Amniotic epithelial cell (primary cell): ENCODE measurements at places on chromosomes 5 and 9.

DNA sequence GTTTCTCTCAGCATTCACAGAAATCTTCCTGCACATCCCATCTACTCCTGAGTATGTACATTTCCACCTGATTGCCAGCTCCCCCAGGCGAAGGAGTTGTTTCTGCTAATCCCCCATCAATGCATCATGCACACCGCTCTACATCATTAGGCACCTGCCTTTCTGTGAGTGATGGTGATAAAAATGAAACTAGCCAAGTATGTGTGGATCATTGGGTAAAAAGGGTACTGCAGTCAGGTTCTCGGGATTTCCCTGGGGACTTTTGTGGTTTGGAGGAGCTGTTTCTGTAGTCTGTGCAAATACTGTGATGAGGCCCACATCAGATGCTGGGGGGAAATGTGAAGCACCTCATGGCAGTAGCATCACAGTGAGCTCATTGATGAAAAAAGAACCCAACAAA lies 30.4 kb downstream of the CAMK4 start:
- no peak for DNase-seq

- no peak for DNase-seq
Measured at GRCh38 chr5:72499090-72499489, 8.1 kb downstream of the ZNF366 start.

DNA sequence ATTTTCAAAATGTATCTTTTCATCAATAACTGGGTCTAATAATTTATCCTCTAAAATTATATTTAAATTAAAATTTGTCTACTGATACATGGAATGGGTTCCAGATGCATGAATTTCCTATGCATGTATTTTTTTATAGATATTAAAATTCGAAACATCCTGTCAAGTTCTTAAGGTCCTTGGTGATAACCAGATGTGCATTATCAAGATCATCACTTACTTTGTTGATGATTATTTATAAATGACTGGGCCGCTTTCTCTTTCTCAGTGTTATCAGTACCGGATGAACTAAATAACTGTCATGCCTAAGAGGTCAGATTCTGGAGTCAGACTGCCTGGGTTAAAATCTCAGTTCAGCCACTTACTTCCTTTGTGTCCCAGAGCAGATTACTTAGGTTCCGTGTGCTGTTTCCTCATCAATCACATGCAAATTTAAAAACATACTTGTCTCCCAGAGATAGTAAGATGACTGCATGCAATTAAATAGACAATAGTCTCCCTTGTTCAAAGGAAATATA lies 124.3 kb downstream of the TEX10 start:
- peak; percentile 19 for DNase-seq

- DNase-seq = no peak
Measured at GRCh38 chr9:124456341-124457078, 6.3 kb downstream of the ADGRD2 start.

DNA sequence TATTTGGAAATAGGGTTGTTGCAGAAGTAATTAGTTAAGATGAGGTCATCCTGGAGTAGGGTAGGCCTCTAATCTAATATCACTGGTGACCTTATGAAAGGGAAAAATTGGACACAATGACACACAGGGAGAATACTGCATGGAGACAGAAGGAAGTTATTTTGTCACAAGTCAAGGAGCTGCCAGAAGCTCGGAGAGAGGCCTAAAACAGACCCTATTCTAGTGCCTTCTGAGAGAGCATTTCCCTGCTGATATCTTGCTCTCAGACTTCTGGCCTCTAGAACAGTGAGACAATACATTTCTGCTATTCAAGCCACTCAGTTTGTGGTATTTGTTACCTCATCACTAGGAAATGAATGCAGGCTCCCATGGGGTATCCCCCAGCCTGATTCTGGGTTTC lies 332.9 kb downstream of the CSNK1G3 start:
- peak; percentile 36 for DNase-seq

DNA sequence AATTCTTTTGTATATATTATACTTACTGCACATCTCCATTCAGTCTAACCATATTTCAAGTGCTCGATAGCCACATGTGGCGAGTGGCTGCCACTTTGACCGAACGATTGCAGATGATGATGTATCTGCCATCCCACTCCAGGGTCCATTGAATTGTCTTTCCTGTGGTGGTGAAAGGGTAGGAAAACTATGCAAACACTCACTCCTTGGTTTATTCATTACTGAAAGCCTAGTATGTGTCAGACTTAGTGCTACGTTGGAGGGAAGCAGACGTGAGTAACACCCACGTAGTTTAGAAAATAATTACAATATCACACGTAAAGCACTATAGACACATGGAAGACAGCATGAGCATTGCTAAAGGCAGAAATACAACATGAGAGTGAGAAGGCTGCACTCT lies 353.7 kb downstream of the CSNK1G3 start:
- no peak for DNase-seq

DNA sequence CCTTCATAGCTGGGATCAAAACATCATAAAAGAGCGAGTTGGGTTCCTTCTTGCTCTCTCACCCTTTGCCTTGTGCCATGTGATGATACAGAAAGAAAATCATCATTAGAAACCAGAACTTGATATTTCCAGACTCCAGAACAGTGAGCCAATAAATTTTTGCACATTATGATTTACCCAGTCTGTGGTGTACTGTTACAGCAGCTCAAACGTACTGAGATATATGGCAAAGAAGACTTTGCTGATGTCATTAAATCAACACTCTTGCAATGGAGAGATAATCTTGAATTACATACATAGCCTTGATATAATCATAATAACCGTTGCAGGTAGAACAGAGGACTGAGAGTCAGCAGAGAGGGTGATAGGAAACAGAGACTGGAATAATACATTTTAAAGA lies 1271.6 kb downstream of the CDH12 start:
- DNase-seq = no peak

- no peak for DNase-seq
Measured at GRCh38 chr5:83956386-83956785, 235.7 kb upstream of the HAPLN1 start.

DNA sequence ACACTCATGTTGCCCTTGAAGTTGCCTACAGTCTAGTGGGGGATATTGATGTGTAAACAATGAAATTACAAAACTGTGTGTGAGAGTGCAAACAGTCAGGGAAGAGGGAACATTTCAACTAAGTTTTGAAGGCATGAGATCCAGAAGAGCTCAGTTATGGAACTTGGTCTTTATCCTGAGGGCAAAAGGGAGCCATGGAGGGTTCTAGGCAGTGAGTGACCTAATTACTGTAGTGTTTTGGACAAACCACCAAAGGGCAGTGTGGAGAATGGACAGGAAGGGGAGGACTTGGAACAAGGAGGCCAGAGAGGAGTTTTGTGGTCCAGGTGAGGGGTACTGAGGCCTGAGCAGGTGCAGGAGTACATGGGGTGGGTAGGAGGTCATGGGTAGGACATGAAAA lies 143.7 kb upstream of the SMIM23 start:
- no peak for DNase-seq

DNA sequence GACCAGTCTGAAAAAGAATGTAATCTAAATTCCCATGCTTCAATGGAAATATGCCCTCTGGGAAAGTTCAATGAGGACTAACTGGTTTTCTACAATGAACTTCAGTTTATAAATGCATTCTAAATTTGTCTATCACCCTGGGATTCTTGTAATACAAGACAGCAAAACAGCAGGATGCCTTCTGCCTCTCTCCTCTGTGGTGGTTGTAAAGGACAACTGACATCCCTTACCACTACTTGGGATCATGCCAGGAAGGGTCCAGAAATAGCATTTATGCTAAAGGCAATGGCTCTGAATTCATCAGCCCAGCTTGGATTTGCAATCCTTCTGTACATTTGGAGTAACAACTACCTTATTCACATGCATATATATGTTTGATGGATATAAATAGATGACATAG lies 97.3 kb upstream of the ADAMTS16 start:
- DNase-seq = no peak

GRCh38 chr5:164206196-164206595 lies 700.8 kb downstream of the MAT2B start:
- DNase-seq = no peak

DNA sequence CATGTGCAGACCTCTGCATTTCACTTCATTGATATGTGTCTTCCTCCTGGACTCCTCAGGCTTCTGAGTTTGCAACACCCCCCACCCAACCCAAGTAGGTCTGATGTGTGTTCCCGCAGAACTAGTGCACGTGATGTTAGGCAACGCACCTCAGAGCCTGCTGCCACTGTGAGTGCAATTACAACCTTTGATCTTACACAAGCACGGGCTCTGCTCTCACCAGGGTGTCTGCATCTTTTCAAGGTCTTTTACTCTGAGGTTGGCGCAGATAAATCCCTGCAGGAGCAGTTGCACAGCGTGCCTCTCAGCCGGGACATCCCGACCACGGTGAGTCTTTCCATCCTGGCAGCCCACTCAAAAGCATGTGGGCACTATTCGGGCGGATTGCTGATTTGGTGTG lies 80.1 kb downstream of the EGFLAM start:
- peak; percentile 27 for DNase-seq

- DNase-seq = no peak
Measured at GRCh38 chr9:107872457-107873192, 383.1 kb upstream of the KLF4 start.

- no peak for DNase-seq
Measured at GRCh38 chr9:2767800-2768677, 50.7 kb downstream of the KCNV2 start.

DNA sequence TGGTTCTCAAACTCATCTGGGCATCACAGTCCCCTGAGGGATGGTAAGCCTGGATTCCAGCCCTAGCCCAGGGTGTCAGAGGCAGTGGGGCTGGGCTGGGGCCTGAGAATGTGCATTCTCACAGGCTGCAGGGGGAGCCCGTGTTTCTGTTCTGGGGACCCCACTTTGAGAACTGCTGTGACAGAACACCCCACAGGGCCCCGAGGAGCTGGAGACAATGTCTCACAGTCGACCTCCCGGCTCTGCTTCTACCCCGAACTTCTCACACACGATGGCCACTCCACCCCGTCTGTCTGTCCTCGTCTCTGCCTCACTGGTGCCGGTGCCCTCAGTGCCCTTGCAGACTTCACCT lies 130.0 kb downstream of the CACNA1B start:
- DNase-seq = no peak

- DNase-seq = no peak
Measured at GRCh38 chr5:175695161-175696126, 37.6 kb downstream of the HRH2 start.

- no peak for DNase-seq
Measured at GRCh38 chr5:14458414-14458813, 123.2 kb upstream of the OTULINL start.

DNA sequence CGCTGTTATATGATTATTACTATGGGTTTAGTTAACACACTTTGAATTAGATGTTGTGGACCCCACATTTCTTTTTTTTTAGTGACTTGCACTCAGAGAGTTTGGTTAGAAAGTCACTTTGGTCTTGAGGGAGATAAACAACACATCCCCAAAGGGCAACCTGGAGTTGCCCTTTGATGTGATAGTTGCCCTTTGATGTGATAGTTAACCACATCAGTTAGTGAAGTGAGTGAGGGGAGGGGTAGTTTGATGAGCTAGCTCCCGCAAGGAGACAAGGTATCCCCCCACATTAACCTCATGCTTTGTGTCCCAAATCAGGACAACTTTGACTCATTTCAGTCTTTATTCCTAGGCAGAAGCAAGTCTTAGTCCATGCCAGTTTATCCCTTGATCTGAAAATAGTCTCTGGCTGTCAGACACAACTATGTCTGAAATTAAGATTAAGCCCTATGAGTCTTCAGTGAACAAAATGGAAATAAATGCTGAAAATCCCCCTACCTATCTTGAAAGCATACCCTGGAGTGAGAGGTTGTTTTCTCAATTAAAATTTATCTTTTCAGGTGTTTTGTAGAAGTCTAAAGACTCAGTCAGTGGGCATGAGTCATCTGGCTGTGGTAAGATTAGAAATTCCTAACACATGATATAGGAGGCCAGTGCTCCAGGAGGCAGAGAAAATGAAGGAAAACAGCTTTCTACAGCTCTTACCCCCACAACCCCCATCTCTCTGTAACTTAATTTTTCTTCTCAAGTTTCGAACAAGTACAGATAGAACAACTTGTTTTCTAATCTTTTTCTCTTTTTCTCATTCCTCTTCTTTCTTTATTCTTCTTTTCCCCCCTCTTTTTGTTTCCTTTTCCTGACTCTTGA lies 208.9 kb upstream of the DMRTA1 start:
- DNase-seq = peak; percentile 95

DNA sequence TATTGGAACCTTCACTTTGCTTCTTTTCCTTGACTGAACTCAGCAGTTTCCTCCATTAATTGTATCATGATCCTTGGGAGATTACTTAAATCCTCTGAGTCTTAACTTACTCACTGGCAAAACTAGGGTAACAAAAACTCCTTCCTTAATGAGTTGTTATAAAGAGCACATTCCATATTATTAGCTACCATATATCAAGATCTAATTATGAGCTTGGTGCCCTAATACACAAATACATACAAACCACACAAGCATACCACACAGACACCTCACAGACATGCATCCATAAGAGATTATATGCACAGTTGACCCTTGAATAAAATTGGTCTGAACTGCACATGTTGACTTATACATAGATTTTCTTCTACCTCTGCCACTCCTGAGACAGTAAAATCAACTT lies 2.5 kb upstream of the SPINK7 start:
- no peak for DNase-seq
